ENCODE measurements at places on chromosomes 3 and 15. TPM values are rescaled to one million over a fixed set of nuclear protein-coding genes. Genes with fewer than 3 reads are reported as not detected.

The SEC62 gene
- 53.7 TPM for total RNA-seq

The ERC2 gene
- 2.0 TPM for total RNA-seq

The DUOXA2 gene
- total RNA-seq, result not detected

The LYZL4 gene
- not detected for total RNA-seq

All from muscle of leg (tissue), 16 donors.